Activated CD4-positive, alpha-beta memory T cell treated with anti-CD3 and anti-CD28 coated beads, Interleukin-2, amount 10 ng/mL, durations not matched to agents 7 days and 5 days (primary cell): ENCODE measurements at places on chromosomes 4 and X.
A peak's percentile ranks its signal among the peaks of the same experiment; 100 is the strongest.

DNA sequence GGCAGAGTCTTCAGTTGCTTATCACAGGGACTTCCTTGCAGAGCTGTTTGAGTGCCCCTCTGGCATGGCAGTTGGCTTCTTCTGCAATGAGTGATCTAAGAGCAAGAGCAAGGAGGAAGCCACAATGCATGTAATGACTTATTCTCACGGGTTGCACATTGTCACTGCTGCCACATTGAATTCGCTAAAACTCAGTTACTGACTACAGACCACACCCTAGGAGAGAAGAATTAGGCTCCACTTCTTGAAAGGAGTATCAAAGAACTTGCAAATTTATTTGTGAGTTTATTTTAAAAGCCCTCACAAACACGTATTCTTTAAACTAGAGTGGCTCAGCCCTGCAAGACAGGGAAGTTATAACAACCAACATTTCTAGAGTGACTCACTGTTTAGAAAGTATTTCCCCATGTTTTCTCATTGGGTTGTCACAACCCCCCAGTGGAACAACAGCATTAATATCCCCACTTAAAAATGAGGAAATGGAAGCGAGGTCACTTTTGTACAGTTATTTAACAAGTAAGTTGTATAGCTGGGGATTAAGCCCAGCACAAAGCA, 32.4 kb upstream of the RBPJ start:
- peak; percentile 62 for DNase-seq

DNA sequence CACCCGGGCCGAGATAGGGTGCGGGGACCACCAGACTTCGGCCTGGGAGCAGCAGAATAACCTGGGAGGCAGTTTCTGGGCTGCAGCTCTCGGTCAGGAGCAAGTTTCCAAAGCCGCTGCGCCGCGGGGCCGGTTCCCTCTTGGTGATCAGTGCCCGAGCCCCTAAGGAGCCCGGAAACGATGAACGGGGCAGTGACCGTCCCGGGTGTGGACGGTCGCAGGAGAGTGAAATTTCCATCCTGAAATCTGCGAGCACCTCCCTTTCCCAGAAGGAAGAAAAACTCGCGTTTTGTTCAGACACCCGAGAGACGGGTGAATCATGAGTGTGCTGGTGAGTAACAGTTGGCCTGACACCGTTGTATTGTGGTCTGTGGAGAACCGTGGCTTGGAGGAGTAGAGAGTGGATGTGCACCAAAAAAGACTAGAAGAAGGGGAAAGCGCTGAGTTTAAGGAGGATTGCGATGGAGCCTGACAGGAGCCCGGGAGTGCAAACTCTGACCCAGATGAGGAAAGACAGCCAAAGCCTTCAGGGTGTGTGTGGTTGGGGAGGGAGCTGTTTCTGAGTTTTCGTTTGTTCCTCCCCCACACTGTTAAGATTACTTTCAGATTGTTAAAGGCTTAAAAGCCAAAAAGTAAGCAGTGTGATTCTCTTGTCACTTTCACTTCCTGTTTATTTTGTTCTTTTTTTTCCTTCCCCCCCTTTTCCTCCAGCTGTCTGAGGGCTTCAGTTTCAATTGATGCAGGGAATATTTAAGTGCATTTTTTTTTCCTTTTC, 828 bp downstream of the MCUB start:
- peak; percentile 72 for DNase-seq

DNA sequence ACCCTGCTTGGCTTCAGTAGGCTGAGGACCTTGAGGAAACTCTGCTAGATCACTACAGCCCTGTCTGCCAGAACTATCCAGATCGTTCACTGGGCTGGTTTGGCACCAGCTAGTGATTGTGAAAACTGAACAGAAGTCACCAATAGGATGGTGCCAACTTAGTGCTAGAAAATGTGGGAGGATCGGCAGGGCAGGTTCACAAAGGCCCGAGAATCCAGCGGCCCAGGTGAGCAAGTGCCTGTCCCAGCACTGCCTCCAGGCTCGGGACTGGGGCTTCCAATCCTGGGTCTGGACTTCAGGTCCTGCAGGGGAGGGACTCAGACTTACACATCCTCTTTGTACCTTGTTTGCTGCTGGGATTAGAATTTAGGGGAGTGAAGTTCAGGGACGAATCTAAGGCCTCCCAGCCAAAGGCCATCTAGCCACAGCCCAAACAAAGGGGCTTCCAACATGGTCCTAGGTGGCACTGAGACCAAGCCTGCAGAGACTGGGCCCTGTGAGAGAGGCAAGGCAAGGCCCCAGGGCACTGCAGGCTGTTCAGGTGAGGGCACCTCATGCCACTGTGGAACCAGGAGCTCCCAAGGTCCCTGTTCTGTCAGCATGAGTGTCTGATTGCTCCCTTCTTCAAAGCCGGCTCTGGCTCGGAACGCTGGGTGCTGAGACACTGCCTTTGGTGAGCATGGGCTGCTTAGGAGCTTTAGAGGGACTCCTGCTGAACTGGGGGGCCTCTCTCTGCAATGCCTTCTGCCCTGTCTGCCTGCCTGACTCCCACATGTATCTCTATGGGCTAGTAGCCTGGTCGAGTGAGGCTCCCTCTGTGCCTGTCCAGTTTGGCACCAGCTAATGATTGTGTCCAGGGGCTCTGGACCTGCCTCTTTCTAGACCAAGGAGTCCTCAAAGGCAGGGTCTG, 20.7 kb upstream of the ZNF185 start:
- no peak for DNase-seq

- no peak for DNase-seq
These were observed 82.4 kb downstream of the CNGA2 start for GRCh38 chrX:151816934-151817333.

DNA sequence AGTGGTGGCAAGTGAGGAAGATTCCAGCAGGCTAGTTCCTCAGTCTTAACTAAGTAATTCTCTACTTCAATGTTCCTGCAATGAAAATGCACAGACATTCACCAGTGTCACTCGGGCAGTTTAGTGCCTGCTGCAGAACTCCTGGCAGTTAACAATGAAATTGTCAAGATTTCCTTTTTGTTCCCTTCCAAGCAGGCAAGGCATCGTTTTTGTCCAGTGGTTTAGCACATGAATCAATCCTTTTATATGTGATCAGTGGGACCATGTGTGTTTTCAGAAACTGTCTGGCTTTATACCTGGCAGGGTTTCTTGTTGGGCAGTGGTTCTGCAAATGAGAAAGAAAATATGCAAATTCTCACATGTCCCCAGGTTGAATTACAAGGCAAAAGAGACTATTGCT, 122.2 kb downstream of the GBA3 start:
- no peak for DNase-seq

- no peak for DNase-seq
These were observed 343.9 kb upstream of the NOCT start for GRCh38 chr4:138671606-138672084.

DNA sequence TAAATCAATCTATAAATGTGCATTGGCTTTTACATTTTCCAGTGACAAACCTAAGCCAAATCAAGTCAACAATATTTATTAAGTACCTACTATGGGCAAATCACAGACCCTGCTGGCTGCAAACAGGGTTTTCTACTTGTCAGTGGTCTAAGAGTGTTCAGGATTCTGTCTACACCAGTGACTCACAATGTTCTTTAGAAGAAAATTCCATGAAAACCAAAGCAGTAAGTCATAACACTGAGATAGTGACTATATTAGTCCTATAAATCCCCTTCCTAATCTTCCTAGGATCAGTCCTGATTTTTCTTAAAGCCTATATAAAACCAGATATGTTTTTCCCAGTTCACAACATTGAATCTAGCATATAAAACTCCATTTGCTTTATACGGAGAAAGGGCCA, 69.7 kb downstream of the PPP3CA start:
- DNase-seq = no peak

DNA sequence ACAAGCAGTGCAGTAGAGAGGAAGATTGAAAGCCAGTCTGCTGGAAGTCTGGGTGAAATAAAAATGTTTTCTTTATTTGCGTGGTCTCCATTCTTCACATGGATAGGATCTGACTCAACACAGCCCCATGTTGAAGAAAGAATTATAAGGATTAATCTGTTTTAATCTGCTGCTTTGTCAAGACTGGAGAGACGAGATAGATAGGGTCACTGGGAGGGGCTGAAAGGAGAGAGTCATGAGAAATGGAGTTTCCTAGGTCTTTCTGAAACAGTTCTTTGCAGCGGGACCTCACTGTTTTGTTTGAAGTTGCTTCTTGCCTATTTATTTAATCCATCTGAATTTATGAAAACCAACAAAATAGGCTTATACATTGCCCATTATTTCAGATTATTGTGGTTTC, 32.4 kb upstream of the RHOH start:
- no peak for DNase-seq

DNA sequence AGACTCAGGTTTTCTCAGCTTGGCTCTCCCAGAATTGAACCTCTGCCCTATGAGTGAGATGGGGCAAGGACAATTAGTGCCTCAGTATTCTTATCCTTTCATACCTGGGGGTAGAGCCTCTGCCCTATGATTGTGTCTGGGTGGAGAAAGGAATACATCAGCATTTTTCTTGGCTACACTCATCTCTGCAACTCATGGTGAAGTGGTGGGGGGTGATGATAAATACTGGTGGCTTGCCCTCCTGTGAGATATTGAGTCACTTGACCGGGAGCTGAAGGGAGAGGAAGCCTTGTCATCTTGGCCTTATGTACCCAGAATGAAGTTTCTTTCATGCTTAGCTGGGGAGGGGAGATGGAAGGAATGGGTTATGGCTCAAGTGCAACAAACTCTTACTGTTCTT, 71.3 kb upstream of the ENOX2 start:
- DNase-seq = no peak

GRCh38 chr4:117154251-117154650, 68.9 kb upstream of the TRAM1L1 start:
- no peak for DNase-seq

- DNase-seq = peak; percentile 29
These were observed 46.4 kb downstream of the PAGE2 start for GRCh38 chrX:55135171-55135570.

DNA sequence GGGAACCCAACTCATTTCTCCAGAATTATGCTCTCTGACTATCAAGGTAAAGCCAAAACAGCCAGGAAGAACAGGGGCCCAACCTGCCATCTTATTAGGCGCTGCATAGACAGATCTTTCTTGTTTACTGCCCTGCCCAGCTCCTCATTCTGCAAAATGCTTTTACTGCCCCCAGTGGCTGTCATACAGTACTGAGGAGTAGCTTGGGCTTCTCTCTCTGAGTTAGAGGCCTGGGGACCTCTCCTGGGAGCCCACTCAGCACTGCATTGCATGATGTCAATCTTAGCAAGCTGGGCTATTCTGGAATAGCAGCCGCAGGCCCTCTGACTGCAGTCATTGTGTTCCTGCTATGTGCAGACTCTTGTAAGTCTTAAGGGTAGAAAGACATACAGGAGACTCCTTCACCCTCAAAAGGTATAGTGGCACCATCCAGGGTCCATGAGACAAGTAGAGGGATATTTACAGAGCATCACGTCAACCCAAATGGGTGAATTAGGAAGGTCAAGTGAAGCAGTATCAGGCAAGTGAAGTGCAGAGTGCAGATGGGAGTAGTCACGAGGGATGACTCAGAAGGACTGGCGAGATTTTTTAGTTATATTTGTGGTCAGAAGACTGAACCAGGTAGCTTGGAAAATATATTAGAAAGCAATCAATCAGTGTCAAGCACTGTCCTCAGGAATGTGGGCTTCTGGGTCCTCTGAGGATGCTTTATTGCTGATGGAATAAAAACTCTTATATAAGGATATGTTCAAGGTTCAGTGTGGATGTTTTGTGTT, 294.1 kb upstream of the SFRP2 start:
- DNase-seq = no peak

DNA sequence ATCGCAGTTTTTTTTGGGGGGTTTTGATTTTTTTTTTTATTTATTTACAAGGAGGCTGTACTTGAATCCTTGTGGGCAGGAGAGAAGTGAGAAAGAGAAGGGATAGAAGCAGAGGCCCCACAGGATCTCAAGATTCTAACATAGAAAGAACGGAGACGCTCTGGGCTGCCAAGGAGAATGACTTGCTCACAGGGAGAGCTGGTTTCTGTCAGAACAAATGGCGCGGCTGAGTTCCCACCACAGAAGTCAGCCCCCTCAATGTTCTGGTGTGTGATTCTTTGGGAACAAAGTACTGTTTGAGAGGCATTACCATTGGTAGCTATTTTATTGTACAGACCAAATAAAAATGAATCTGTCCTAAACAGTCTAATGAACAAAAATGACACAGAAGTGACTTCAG, 80.6 kb downstream of the ATXN3L start:
- no peak for DNase-seq

- DNase-seq = peak; percentile 57
These were observed 64.3 kb upstream of the CCDC160 start for GRCh38 chrX:134172588-134173259.

- DNase-seq = no peak
These were observed 37.1 kb upstream of the KLHL8 start for GRCh38 chr4:87257523-87257922.

DNA sequence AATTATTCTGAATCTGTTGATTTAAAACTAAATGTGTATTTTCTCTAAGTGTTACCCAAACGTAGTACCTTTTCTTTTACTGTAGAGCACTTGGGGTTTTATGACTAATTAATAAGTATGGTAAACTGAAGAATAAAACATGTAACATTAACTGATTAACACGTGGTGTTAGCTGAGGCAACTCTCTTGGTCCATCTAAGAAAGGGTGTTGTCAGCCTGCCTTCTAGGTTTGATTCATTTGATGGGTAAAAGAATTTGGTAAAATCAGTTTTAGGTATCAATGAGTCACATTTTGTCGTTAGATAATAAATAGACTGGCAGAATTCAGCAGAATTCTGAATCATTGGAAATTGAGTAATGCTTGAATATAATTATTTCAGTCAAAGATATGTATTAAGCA, 99.7 kb downstream of the AFF1 start:
- DNase-seq = no peak

DNA sequence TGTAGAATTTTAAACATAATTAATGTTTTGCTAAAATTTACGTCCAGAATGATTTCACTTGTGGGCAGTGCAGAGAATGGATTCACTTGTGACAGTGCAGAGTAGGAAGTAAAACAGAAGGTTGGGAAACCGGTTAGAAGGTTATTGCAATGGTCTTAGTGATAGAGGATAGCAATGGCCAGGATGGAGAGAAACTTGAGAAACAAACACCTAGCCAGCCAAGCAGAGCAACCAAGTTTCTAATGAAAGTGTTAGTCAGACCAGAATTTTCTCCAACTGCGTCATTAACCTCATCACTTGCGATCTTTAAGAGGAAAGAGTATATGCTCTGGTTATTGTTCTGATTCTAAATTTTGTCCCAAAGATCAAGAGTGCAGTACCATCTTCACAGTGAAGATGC, 50.0 kb upstream of the TBC1D9 start:
- DNase-seq = no peak

DNA sequence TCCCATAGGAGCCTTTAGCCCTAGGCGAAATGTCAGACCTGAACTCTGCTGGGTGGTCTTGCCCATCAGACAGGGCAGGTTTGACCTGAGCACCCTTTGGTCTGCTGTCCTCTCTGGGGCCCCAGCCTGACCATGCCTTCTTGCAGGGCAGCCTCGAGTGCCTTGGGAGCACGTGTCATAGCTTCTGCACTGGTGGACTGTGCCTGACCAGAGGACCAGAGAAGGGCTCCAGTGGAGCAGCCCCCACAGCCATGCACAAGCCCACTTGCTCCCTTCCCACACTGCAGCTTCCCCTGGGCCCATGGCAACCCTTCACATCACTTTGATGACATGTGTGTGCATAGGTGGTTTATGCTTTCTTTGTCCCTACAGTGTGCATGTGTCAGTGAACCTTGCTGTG, 394.0 kb downstream of the TEX13C start:
- no peak for DNase-seq
